ENCODE measurements at places on chromosomes 5 and 9. TPM values are rescaled to one million over a fixed set of nuclear protein-coding genes. Genes with fewer than 3 reads are reported as not detected.

DNA sequence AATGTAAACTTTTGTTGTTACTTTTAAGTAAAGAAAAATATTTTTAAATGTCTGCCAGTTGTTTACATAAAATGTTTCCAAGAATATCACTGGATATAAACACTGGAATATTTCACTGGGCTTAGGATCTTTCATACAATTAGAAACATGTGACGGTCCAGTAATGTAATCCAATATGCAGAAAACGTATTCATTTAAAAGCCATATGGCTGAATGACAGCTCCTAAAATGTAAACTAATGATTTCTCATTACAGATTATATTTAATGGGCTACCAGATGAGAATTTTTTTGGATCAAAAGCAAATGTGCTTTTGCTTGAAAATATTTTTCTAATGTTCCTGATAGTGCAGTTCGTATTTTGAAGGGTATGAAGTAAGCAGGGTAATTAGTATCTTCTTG, 124.3 kb downstream of the TTC39B start:
- DNase-seq = no peak

- DNase-seq = no peak
Observed at GRCh38 chr9:89529243-89530035, 31.5 kb upstream of the SEMA4D start.

- DNase-seq = no peak
Observed at GRCh38 chr9:15268317-15268716, 38.7 kb downstream of the TTC39B start.

DNA sequence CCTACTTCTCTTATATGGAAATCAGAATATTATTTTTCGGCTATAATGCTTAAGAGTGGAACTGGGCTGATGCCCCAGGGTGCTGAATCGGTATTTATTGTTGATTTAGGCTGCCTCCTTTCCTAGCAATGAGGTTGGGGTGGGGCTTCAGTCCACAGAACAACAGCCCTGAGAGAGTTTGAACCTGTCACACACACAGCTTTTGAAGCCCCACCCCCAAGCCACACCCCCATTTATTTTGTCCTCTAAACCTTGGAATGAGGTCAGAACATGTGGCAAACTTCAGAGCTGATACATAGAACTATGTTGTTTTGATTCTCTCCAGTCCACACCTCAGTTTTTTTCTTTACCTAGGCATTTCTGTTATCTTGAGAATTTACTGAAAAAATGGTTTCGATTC, 51.7 kb upstream of the CAMK4 start:
- no peak for DNase-seq

DNA sequence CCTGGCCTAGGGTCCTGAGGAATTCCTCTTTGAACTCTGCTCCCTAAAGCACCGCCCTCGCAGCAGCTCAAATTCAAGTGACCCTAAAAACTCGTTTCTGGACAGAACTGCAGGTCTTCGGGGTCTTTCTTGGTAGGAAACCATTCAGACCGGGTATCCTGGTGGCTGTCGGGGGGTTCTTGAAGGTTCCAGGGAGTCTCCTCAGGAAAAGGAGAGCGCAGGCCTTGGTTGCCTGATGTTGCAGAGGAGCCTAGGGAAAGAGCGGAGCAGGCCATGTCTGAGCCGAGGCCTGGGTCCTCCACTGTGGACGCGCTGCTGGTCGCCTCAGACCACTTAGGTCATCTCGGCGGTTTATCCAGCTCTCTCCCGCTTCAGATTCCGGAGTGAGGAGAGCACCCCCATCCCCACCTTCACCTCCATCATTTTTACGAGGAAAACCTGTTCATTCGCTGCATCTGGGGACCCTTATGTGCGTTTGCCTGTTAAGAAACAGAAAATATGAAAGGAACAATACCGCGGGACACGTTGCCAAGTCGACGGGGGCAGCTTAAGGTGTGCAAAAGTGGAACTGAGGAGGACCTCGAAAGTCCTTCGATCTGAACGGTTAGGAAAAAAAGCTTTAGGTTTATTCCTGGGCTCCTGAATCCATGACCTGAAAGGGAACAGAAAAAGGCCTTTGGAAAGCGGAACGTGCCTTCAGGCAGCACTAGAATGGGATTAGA, 299.4 kb downstream of the PARP8 start:
- DNase-seq = no peak

- DNase-seq = no peak
Observed at GRCh38 chr9:91159664-91160121, 202.0 kb downstream of the AUH start.

DNA sequence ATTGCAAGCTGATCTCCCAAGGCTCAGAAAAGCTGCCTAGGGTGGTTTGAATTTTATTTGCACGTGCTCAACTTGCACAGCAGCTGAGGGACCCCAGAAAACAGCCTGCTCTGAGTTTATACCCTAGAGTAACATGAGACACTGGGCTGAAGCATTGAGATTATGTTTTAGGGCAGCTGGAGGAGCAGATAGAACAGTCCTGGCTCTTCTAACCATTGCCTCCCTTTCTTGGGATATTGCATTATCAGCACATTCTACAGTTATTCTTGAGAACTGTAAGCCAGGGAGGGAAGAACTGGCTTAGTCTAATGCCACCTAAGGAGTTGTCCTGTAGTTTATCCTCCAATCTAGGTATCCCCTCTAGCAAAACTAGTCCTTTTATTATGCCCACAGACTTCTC, 10.3 kb downstream of the SMC2 start:
- DNase-seq = no peak

DNA sequence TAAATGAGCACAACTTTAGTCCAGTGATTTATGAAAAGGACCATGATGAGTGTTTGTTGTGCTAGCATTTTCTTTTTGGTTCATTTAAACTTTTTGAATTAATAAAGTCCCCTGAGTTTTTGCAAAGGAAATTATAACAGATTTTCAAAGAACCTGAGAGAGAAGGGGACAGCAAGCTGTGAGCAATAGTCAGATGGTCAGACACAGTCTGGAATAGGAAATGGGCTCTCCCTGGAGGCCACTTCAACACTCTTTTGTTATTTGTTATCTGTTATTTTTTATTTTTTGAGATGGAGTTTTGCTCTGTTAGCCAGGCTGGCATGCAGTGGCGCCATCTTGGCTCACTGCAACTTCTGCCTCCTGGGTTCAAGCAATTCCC, 171.1 kb downstream of the ARHGEF28 start:
- peak; percentile 61 for DNase-seq

GRCh38 chr9:125332527-125332926, 70.9 kb downstream of the GAPVD1 start:
- DNase-seq = no peak

- no peak for DNase-seq
Observed at GRCh38 chr5:72482046-72482445, 25.2 kb downstream of the ZNF366 start.

DNA sequence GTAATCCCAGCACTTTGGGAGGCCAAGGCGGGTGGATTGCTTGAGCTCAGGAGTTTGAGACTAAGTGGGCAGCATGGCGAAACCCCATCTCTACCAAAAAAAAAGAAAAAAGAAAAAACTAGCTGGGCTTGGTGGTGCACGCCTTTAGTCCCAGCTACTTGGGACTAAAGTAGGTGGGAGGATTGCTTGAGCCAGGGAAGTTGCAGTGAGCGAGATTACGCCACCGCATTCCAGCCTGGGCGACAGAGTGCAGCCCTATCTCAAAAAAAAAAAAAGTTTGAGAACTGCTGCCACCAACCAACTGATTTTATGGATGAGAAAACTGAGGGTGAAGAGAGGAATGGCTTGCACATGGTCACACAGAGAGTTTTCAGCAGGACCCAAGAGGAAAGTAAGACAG, 175.1 kb downstream of the DOCK8 start:
- no peak for DNase-seq

The SIT1 gene
- total RNA-seq = not detected

The NDUFA8 gene
- total RNA-seq = 27.3 TPM

The EIF4E1B gene
- total RNA-seq = not detected

The SPATA31D4 gene
- total RNA-seq = not detected

The DMRT3 gene
- total RNA-seq = not detected

The TRIM7 gene
- total RNA-seq = 7.6 TPM

The GDNF gene
- not detected for total RNA-seq

The GAS1 gene
- 0.77 TPM for total RNA-seq

The CFAP157 gene
- total RNA-seq = under 0.01 TPM
